ENCODE measurements at places on chromosomes 13 and 19.
A peak's percentile ranks its signal among the peaks of the same experiment; 100 is the strongest.

DNA sequence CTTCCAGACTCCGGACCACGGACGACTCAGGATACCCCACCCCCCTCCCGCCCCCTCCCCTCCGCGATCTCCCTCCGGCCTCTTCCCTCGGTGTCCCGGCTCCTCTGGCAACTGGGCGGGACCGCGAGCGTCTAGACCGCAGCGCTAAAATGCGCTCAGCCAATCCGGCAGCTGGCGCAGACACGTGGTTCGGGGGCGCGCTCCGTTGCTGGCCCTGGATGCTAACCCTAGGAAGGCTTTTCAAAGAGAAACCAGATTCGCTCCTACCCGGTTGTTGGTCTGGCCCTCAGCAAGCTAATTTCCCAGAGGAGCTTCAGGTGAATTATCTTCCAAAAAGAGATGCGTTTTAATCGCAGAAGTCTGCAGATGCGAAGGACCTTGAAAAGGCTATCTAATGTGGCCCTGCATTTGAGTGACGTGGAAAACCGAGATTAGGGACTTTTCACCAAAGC lies at the start of gene DZIP1:
TSS of gene DZIP1 (minus strand) at position 106 of the 452 bp plus-strand sequence. CDS start 2,677 bp downstream, outside the sequence.
- DNase-seq: no peak

DNA sequence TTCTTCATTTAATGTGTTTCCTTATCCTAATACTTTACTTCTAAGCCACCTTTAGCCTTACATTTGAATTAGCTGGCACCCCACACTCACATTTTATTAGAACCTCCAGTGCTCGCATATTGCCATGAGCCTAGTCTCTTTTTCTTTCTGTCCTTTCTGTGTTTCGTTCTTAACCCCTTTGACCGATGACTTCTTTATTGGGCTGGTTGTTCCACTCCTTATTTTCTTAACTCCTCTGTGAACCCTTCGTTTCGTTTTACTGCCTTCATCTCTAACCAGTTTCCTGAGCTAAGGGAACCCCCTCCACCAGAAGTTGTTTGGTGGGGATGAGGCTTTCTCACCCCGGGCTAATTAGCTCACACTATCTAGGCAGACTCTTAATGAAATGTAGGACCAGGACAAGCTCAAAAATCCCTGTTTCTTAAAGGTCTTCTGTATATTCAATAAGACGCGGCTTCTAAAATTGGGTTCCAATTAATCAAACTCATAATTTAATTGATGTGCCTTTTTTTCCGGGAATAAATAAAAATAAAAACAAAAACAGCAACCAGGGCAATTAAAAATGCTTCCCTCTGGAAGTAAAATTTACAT lies 19.1 kb upstream of the ARHGEF7 start:
- DNase-seq: no peak

GRCh38 chr19:51417107-51417809 lies at the start of gene SIGLEC10:
Gene SIGLEC10 (minus strand): TSS chr19:51417642. CDS start chr19:51417581, 61 bp downstream.
- no peak for DNase-seq

- no peak for DNase-seq
Observed at GRCh38 chr19:11400798-11401197, 16.7 kb upstream of the EPOR start.

- DNase-seq: no peak
Observed at GRCh38 chr13:99062593-99062992, 84.7 kb upstream of the DOCK9 start.

GRCh38 chr13:107964395-107964794 lies 250.9 kb downstream of the LIG4 start:
- DNase-seq: no peak

- DNase-seq: no peak
Observed at GRCh38 chr19:39164289-39164688, 32.5 kb upstream of the NCCRP1 start.

DNA sequence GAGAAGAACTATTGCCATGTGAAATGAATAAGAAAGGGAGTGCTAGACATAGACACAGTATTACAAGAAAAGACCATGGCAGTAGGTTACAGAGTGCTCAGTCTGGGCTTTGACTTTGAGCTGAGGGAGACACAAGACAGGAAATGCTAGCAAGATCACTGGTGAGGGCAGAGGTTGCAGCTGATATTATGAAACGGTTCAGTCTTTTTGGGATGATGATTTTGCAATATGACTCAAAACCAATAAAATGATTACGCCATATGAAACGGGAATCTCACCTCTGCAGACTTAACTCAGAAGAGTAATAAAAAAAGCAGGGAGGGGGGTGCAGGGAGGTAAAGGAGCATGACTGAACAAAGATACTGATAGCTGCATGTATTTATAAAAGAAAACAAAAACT lies 123.1 kb downstream of the RBM26 start:
- no peak for DNase-seq

DNA sequence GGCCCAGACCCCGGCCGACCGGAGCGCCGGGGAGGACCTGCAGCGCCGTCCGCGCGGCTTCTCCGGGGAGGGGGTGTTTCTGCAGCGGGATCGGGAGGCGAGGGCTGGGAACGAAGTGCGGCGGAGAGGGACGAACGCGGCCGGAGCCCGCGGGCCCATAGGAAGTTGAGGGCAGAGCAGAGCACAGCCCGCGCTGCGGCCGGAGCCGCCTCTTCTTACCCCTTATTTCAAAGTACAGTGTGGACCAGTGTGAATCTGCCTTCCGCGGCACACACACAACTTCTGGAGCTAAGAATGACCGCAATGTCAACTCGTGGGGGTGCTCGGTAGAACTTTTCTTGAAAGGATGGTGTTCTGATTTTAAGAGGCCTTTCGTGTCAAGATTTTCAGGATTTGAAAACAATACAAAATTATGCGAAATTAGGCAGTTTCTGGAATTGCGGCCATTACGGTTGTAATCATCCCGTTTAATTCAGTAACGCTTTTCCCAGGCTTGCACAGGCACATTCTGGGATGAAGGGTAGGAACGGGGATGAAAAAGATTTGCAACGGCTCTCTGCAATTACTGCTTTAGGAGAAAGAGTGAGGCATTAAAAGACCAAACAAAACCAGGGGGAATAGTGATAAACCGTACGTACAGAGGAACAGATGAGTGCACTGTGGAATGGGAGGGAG lies 821 bp downstream of the TDRD3 start:
- DNase-seq: peak; percentile 47

- no peak for DNase-seq
Observed at GRCh38 chr13:28306325-28306724, 168.0 kb downstream of the PAN3 start.

GRCh38 chr19:50417111-50418081 lies 1.3 kb upstream of the SPIB start:
- DNase-seq: peak; percentile 56

DNA sequence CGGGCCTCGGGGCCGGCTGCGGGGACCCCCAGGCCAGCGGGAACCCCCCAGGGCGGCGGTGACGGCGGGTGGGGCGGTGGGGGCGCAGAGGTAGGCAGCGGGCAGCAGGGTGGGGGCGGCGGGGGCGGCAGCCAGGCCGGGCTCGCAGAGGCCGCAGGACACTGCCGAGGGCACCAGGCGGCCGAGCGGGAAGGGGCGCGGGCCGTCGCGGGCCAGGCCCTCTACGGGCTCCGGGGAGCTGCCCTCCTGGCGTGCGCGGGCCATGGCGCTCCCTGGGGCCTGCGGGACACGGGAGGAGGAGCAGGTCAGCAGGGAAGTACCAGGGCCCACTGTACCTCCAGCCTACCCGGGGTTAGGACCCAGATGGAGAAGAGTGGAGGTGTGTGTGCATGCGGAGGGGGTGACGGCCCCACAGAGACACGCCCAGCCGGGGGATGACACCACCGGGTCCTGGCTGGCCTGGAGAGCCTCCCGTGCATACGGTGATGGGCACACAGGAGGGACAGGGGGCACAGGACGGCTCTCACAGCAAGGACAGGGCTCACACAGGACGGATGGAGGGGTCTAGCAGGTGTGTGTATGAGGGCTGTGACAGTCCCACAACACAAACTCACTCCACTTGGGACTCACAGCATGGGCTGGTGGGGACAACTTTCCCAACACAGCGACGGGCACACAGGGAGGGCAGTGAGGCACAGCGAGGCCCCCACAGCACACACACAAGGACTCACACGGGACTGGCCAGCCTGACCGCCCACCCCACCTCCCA lies 2.6 kb downstream of the BBC3 start:
- peak; percentile 57 for DNase-seq

- DNase-seq: no peak
Observed at GRCh38 chr13:51894239-51894638, 32.5 kb downstream of the CCDC70 start.

DNA sequence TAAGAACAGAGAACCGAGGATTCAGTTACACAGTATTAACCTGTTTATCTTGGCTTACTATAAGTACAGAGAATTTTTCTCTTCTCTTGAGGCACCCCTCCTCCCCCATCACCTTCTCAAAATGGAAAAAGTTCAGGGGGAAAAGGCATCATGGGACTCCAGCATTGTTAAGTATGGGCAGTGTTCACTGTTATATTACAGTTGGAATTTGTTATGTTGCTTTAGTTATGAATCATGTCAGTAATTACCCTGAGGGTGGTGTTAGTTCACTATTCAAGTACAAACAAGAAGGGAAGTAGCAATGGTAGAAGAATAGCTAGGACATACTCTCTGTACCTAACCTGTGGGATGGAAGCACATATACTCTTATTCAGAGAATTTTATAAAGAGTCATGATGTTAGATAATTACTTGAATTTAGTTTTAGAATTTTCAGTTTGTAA lies 12.0 kb downstream of the LPAR6 start:
- peak; percentile 37 for DNase-seq

GRCh38 chr19:18329035-18329376 lies 6.1 kb upstream of the LSM4 start:
- DNase-seq: no peak

GRCh38 chr19:21117041-21117907 lies 24.6 kb upstream of the ZNF431 start:
- DNase-seq: no peak

DNA sequence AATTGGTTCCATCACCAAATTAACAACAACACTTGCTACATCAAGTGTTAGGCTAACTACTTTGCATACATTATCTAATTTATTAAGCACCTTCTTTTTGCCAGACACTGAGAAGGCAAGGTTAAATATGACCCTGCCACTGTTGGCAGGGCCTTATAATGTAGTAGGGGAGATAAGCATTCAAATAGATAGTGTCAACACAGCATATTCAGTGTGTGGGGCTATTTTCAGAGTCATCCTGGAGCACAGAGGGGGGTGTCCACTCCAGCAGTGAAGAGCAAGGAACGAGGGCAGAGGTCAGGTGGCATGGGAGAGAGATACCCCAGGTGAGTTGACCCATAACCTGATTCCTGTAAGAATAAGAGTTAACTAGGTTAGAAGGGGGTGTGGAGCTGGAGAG lies 121.6 kb downstream of the COG6 start:
- no peak for DNase-seq

- DNase-seq: no peak
Observed at GRCh38 chr13:112486386-112487126, 101.4 kb downstream of the TUBGCP3 start.

GRCh38 chr19:42132030-42132628 lies at the start of gene POU2F2:
Gene POU2F2 (minus strand): TSS chr19:42132446. CDS start chr19:42132411, 35 bp downstream.
- DNase-seq: peak; percentile 90

DNA sequence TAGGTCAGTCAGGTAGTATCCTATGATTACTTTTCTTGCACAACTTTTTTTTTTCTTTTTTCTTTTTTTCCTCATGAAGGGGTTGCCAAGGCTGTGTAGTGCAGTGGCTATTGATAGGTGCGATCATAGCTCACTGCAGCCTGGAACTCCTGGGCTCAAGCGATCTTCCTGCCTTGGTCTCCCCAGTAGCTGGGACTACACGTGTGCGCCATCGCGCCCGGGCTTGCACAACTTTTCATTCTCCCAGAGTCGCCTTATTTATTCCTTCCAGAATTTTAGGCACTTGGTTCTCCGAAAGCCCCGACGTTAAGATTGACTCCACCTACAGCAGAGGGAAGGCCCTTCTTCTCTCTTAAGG lies 867 bp upstream of the ZNF613 start:
- no peak for DNase-seq

- DNase-seq: peak; percentile 18
Observed at GRCh38 chr19:29260477-29261317, 47.7 kb upstream of the UQCRFS1 start.

- no peak for DNase-seq
Observed at GRCh38 chr19:35095667-35096368, 19.8 kb upstream of the FXYD3 start.

GRCh38 chr13:48602296-48603016 lies 51.3 kb upstream of the CYSLTR2 start:
- DNase-seq: no peak

DNA sequence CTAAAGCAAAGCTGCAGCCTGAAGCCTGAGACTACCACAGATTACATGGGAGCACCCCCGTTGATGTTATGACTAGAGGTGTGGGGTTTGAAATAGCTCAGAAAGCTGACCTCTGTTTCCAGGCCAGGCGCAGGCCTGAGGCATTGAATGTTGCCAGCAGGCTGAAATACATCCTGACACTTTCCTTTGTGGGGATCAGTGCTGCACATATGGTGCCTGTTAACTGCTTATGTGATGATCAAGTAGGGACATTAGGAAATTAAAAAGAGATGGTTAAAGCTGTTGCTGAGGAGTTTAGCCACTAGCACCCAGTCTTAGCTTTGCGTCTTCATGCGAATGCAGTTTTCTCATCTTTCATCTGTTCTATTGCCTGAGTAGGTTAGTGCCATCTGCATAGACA lies 83.2 kb downstream of the CCNA1 start:
- no peak for DNase-seq

DNA sequence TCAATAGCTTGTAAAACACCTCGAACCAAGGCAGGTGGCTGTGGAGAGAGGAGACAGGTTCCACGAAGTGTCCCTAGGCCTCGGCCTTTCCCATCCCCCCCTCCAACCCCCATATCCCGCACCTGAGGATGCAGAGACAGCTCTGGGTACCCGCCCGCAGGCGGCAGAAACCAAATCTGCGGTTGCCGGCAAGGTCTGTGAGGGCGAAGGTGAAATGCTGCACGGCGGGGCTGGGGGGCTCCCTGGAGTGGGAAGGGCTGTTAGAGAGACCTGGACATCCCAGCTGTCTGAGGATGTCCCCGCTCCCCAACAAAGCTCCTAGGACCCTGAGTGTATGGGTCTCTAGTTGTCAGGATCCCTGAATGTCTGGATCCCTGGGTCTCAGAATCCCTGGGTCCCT lies 2.8 kb downstream of the DENND1C start:
- no peak for DNase-seq

- no peak for DNase-seq
Observed at GRCh38 chr13:30142486-30143211, 164.7 kb downstream of the KATNAL1 start.

- no peak for DNase-seq
Observed at GRCh38 chr13:55439450-55439849, 1701.3 kb upstream of the PRR20A start.

GRCh38 chr13:60612593-60612992 lies 215.6 kb downstream of the TDRD3 start:
- DNase-seq: no peak

GRCh38 chr19:8361921-8362793 lies 1.8 kb upstream of the ANGPTL4 start:
- peak; percentile 16 for DNase-seq

GRCh38 chr19:16951529-16951928 lies 62.7 kb downstream of the F2RL3 start:
- no peak for DNase-seq

DNA sequence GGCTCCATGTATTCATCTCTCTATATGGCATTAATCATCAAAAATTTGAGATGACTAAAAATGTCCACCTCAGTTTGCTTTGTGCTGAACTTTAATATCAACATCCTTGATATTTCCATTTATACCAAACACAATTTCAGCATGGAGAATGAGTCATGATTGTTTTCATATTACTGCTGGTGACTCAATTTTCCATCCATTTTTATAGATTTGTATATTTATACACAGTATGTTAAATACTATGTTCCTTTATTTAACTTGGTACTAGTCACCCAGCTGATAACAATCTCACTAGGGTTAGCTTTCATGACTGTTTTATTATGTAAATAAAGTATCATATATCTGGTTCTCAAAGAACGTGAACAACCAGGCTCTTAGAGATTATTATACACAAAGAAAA lies 1255.1 kb downstream of the SLITRK1 start:
- DNase-seq: no peak

GRCh38 chr13:20997301-20998161 lies 63.9 kb downstream of the LATS2 start:
- no peak for DNase-seq

Measured in CD4-positive, alpha-beta T cell treated with Interleukin-1 beta for 1 hour (primary cell).